ENCODE measurements at places on chromosomes 3 and 15. TPM values are rescaled to one million over a fixed set of nuclear protein-coding genes. Genes with fewer than 3 reads are reported as not detected.

Gene TNNC1
- total RNA-seq: not detected

Gene SCN11A
- total RNA-seq: 0.46 TPM

Gene HDC
- total RNA-seq: 22.1 TPM

Gene TIGIT
- total RNA-seq: not detected

Gene EOMES
- total RNA-seq: 1.6 TPM

Gene GOLGA8Q
- 0.69 TPM for total RNA-seq

Gene SRGAP3
- 106 TPM for total RNA-seq

Gene HIGD2B
- not detected for total RNA-seq

Gene NR2F2
- 28.1 TPM for total RNA-seq

Gene ZPLD1
- total RNA-seq: 0.46 TPM

Gene ALDH1L1
- total RNA-seq: 8.5 TPM

Gene ARID3B
- total RNA-seq: 5.1 TPM

Gene CHRNA7
- 12.7 TPM for total RNA-seq

Gene DUSP7
- 9.5 TPM for total RNA-seq

Gene SNURF
- 67.6 TPM for total RNA-seq

Gene CHRNA3
- 4.8 TPM for total RNA-seq

Gene SLC51A
- total RNA-seq: not detected

Gene HYAL1
- total RNA-seq: 0.69 TPM

Gene CAND2
- 16.8 TPM for total RNA-seq

Gene PIGZ
- 5.1 TPM for total RNA-seq

Gene XYLB
- 6.5 TPM for total RNA-seq

Gene CFAP100
- total RNA-seq: 6.5 TPM

Gene GUCA1C
- total RNA-seq: not detected

Gene LYZL4
- not detected for total RNA-seq

Gene TMC3
- 0.23 TPM for total RNA-seq

Gene DZIP1L
- 14.3 TPM for total RNA-seq

Gene FBXO40
- not detected for total RNA-seq
